HAP-1 (cell line): ENCODE measurements at places on chromosomes 4 and X.

DNA sequence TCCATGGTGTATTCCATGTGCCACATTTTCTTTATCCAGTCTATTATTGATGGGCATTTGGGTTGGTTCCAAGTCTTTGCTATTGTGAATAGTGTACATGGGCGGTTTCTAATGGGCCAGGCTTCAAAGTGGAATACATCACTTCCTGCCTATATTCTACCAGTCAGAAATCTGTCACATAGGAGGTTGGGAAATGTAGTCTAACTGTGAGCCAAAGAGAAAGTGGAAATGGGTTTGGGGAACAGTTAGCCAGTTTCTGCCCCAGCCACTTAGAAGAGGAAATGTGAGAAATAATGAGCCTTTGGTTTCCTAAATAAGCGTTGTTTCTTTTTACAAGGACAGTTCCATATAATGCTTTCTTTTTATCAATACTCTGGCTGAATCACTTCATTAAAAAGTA is 85.1 kb upstream of the AP1S2 start:
- DNase-seq: no peak

- no peak for DNase-seq
These were observed 237.9 kb downstream of the KCTD8 start for GRCh38 chr4:44210750-44211149.

DNA sequence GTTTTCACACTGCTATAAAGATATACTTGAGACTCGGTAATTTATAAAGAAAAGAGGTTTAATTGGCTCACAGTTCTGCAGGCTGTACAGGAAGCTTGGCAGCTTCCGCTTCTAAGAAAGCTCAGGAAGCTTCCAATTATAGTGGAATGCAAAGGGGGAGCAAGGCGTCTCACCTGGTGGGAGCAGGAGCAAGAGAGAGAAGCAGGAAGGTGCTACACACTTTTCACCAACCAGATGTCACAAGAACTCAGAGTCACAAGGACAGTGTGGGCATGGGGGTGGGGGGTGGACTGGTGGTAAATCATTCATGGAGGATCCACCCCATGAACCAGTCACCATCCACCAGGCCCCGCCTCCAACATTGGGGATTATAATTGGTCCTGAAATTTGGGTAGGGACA is 22.8 kb downstream of the HMGB2 start:
- no peak for DNase-seq

GRCh38 chr4:183318656-183319055 is 1.4 kb downstream of the CLDN22 start:
- no peak for DNase-seq

DNA sequence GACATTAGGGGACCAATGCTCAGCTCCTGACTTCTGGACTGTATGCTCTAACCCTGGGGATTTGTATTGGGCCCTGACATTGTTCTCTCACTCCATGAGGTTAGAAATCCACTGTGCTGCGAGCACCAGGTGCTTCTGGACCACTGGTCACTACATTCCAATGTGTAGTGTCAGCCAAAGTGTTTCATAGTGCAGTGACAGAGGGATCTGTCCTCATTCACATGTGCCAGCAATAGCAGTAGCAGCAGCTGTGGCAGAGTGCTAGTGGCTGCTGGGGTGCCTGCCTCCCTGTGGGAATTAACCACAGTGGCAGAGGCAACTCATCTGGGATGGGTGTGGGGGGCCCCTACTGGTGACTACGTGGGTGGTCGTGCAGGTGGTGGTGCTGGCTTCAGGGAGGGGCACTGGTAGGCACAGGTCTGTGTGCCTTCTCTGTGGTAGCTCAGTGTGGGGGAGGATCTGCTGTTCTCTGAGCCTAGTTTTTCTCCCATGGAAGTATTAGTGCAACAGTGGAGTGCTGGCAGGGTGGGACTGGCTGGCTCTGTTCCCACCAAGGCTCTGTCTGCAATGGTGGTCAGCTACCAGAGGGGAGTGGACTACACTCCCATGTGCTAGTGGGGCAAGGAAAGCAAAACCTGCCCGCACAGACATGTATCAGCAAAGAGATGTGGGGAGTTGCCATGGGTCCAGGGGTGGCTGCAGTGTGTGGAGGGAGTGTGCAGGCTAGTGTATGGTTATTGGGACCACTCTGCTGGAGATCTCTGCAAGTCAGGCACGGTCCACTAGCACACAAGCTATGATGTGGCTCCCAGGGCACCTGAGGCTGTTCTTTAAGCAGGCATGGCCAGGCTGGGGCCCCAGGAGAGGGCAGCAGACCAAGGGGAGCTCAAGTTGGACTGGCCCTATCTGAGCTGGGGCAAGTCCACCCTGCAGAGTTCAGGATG is 78.5 kb downstream of the SCLT1 start:
- DNase-seq: no peak

- no peak for DNase-seq
These were observed 59.8 kb upstream of the COX18 start for GRCh38 chr4:73129319-73129718.

- DNase-seq: no peak
These were observed 37.0 kb downstream of the SH2D1A start for GRCh38 chrX:124383354-124383753.

GRCh38 chr4:150574678-150575077 is 7.3 kb upstream of the MAB21L2 start:
- DNase-seq: no peak

- peak; percentile 43 for DNase-seq
These were observed 107.2 kb downstream of the ANAPC4 start for GRCh38 chr4:25484243-25484721.

GRCh38 chr4:165931741-165932140 is 58.7 kb downstream of the TLL1 start:
- no peak for DNase-seq

- DNase-seq: no peak
These were observed 89.9 kb downstream of the PTPN13 start for GRCh38 chr4:86683983-86684382.

- no peak for DNase-seq
These were observed 827.9 kb downstream of the PCDH7 start for GRCh38 chr4:31548021-31548420.

DNA sequence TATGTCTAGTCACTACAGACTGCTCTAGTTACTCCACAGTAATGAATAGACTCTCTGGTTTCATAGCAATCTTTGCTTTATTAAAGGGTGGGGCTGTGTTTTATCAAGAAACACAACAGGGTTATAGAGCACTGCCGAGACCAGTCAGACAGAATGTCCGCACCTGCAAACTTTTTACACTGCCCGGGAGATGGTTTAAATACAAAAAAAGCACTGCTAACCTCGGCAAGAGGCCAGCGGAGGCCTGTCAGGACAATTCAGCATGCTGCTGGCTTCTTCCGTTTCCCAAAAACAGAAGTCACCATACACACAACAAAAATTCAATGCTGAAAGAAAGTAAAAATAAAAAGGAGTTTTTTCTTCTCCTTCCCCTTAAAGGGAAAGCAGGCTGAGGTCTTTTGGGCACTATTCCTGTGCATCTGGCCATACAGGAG is 67.4 kb downstream of the IRF2 start:
- DNase-seq: no peak

DNA sequence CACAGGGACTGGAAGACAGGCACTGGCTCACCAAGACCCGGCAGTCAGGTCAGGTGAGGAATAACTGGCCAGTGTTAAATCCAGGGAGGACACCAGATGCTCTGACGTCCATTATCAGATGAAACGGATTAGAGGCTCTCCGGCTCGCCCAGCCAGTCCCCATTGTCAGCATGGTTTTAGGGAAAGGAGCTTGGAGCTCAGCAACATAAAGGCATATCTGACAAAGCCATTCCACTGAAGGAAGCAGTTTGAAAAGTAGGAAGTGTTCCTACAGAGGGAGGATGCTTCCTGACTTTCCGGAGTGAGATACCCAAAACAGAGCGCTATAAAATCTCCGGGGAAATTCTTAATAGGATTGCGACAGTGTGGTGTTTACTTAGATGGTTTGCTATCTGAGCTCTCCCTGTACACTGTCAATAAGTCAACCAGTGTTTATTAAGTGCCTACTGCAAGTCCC is 14.8 kb downstream of the NDNF start:
- no peak for DNase-seq

DNA sequence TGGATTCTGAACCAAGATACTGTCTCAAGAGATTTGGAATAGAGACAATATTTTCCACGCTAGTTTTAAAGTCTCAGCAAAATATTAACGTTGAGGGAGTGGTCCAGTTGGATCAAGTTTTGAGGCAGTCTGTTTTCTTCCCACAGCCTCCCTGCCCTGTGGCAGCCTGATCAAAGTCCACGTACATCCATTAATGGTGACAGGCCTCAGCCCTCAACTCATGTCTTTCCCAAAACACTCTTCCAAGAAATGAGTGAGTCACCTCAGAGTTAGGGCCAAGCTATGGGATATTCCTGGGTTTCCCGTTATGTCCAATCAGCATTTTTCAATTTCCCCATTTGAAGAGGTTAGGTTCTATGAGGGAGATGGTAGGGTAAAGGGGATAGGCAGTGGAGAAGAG is 28.5 kb downstream of the EGFL6 start:
- no peak for DNase-seq

- DNase-seq: no peak
These were observed 158.1 kb upstream of the USP38 start for GRCh38 chr4:143026459-143027170.

DNA sequence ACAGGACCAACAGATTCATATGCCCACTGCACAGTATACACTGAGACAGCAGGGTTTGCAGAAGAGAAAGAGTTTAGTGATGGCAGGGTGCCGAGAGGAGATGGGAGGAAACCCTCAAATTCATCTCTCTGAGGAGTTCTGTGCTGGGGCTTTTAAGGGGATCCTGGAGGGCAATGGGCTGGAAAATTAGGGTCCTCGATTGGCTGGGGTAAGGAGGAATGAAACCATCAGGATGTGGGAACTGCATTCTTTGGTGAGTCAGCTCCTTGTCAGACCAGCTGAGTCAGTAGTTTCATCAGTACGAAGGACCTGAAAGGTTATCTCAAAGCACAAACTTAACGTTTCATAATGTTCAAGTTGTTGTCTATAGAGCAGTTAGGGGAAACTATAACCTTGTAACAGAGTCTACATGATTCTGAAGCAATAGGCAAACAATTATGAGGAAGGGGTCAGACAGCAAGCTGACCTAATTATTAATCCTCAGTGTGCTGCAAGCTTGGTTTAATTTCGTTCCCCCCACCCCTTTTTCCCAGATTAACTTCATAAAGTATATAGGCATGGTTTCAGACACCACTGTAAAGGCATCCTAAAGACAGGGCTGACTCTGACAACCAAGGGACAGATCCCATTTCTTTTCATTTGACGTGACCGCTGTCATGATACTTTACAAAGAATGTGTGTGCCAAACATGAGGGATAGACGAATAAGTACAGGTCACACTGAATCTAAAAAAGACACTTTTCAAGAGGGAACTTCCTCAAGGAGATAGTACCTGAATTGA is 1.5 kb upstream of the MSMO1 start:
- DNase-seq: no peak

DNA sequence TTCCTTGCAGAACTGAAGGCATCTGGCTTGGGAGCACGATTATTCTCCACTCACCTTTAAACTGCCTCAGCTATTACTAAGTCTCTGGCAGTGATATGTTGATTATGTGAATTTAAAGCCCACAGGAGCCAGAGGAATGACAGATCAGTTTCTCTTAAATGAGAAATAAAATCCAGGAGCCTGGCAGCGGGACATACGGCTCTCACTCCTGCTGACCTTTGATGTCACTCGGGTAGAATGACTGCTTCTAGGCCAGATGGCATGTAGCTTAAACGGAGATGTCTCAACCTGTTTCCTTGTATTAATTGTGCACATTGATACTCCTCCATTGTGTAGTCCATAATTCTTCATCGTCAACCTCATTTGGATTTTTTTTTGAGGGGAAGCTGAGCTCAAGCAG is 4.0 kb upstream of the CBLL2 start:
- no peak for DNase-seq

- DNase-seq: no peak
These were observed 137.4 kb downstream of the BMP15 start for GRCh38 chrX:51047950-51048349.

- no peak for DNase-seq
These were observed 11.6 kb upstream of the GDPD2 start for GRCh38 chrX:70411475-70411874.

- no peak for DNase-seq
These were observed 18.6 kb upstream of the RNF128 start for GRCh38 chrX:106707771-106708454.

DNA sequence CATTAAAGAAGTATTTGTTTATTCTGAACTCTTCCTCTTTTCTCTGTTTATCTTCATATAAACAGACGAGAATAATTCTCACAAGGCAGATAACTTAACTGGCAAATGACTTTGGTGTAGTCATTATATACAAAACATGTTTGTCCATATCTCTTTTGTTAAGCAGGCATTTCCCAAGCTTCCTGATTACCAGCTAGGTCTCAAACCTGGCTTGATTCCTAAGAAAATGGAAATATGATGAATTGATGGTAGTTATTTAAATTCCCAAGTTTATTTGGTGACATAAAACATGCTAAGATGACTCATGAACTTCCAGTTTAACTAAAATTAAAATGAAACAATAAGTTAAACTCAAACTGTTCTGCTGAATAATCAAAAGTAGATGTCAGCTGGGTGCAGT is 96.8 kb downstream of the ARSJ start:
- DNase-seq: no peak

GRCh38 chr4:144357975-144358374 is 217.5 kb upstream of the GYPA start:
- no peak for DNase-seq
